ENCODE measurements at places on chromosomes 6 and 20.

DNA sequence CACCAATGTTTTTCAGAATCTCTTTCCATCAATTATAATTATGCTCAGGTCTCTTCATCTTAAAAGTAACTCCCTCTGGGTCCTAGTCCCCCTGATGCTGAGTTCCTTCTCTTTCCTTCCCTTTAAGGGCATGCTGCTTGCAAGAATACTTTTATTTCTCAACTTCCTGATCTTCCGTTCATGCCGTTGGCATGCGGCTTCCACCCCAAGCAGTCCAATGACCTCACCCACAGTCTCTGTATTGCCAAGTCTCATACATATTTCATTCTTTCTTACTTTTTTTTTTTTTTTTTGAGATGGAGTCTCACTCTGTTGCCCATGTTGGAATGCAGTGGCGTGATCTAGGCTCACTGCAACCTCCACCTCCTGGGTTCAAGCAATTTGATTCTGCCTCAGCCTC, 83.5 kb downstream of the NDUFAF5 start:
- no peak for DNase-seq

DNA sequence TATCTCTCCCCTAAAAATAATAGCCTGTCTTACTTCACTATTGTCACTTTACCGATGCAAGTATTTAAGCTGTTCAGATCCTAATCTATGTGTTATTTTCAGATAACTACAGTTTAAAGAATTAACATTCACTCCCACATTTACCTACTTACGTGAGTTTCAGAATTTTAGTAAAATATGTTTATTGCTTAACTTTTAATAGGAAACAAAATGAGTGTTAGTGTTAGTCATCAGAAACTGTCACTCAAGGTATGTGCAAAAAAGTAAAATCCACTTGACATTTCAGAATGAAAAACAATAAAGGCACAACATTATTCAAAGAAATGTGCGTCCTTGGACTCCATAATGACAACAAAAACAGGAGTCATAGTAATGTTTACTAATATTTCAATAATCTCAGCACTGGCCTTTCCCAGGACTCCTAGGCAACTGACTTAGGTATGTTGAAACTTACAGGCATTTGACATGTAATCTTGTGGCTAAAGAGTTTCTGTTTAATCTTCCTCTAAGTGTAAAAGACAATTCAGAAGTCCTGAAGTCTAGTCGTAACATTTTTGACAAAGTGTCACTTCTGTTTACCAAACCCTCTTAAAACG, 4.5 kb downstream of the ATXN1 start:
- DNase-seq = no peak

DNA sequence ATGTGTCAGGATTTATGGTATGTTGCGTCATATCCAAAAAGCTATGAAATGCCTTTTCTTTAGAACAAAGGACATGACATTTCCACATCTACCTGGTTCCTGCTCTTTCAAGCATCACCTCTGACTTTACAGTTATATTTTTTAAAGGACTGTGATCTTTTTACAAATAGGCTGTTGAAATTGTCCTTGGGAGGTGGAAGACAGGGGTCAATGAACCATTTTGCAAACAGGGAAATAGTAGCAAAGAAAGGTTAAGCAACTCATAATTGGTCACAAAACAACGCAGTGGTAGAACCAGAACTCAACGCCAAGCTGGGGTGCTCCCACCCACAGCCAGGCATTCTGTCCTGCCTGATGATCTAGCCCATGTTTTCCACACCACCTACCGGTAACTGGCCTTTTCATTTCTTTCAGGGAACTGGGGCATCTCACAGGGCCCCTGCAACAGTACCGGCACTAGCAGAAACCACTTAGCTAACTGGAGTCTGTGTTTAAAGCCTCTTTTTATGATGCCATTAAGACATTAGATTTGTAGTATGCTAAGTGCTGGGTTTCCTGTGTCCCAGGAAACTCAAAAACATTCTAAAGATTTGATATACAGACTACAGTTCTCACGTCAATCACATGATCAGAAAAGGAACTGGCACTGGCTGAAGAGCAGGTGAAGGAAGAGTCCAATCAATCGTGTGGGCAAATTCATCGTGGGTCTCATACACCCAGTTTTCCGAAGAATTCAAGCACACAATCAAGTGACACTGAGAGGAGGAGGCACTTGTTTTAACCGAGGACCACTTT, 13.9 kb downstream of the ZNF217 start:
- no peak for DNase-seq

DNA sequence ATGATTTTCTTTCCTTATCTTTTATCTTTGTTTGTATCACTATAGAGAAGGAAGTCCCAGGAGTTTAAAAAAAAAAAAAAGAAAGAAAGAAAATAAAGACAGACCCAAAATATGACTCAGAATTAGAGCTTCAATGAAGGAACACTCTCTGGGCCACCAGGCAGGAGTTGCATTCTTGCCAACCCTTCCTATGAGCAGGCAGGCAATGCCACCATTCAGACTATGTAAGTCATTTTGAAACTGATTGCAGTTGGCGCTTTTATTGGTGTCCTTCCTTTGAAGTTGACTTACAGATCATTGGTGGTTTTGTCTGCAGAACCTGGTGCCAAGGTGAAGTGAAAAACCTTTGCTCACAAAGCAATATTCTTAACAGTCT, 50.3 kb downstream of the MYB start:
- no peak for DNase-seq

DNA sequence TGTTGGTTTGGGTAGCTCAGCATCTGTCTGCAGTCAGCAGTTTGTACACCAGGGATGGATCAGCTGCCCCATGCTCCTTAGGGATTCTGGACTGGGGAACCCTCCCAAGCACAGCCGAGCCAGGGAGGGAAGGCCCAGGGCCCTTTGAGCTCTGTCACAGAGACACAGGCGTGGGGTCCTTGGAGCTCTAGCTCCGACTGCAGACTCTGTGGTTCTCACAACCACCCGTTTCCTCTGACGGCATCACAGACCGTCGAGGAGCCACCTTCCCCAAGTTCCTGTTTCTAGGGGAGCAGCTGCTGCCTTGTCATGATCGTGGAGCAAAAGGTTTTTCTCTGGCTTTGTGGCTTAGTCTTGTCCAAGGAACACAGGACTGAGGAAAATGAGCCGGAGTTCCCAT, at the start of gene SLA2:
SLA2 (minus strand) TSS at position 199 of the 400 bp plus-strand sequence. CDS start 4,861 bp downstream, outside the sequence.
- DNase-seq = peak; percentile 45

- no peak for DNase-seq
These were observed 119.9 kb upstream of the MAFB start for GRCh38 chr20:40808936-40809335.

GRCh38 chr20:50776122-50776817, 18.6 kb upstream of the BCAS4 start:
- no peak for DNase-seq

DNA sequence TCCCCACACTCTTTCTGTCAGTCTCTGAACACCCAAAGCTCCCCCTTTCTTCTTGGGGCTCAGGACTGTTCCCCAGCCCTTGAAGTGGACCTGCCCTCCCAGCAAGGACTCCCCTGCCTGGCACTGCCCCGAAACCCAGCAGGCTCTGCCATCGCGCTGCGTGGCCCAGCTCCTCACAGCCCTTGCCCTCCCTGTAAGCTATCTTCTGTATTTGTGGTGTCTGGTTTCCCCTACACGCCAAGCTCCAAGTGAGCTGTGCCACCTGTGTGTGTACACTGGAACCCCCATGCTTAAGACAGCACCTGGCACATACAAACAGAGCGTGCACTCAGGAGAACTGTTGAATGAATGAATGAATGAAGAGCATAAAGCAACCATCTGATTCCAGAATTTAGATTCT, 57.7 kb downstream of the TMEM242 start:
- no peak for DNase-seq

GRCh38 chr20:15297059-15297875, 959.9 kb upstream of the FLRT3 start:
- no peak for DNase-seq

- no peak for DNase-seq
These were observed 145.0 kb downstream of the PHACTR3 start for GRCh38 chr20:59749301-59749700.

- DNase-seq = no peak
These were observed 38.3 kb upstream of the SAMHD1 start for GRCh38 chr20:36989797-36990196.

DNA sequence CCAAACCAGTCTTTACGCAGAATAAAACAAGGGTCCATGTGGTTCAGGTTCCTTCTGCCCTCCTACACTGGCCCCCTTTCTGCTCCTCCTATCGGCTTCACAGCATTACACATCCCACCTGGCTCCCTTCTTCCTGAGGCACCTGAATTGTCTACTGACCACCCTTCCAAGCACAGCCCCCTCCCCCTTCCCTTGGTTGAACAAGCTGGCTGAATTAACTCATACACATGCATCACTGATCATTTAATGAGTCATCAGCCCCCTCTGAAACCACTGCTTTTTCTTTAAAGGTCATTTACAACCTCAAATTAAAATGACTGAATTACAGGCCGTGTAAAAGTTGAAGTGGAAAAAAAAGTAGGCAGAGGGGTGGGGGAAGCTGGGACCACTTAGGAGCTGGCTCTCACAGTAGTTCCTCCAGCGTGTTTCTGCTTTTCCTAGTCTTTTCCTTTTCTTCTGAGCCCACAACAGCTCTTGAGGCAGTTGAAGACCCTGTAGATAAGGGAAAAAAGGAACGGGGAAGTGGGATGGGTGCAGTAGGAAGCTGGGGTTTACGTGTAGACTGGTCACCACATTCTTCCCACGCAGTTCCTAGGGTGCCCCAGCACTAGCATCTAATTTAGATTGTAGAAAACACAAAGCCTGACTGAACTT, 67.6 kb downstream of the FYN start:
- no peak for DNase-seq

DNA sequence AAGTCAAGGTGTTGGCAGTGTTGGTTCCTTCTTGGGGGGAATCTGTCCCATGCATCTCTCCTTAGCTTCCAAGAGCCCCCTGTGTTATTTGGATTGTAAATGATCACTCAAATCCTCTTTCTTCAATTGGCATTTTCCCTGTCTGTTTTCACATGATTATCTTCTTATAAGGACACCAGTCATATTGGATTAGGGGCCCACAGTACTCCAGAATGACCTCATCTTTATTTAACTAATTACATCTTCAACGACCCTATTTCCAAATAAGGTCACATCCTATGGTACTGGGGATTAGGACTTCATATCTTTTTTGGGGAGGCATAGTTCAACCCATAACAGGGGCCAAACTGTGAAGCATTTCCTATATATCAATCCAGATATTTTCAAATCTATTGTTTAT, 57.3 kb downstream of the PTPRA start:
- DNase-seq = no peak

DNA sequence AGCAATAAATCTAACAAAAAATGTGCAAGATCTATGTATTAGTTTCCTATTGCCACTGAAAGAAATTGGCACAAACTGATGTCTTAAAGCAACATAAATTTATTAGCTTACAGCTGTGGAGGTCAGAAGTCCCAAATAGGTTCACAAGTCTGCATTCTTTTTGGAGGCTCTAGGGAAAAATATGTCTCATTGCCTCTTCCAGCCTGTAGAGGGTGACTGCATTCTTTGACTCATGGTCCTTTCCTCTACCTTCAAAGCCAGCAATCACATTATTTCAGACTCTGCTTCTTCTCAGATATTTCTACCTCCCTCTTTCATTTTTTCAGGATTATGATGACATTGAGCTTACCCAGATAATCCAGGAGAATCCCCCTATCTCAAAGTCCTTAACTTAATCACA, 1531.1 kb downstream of the KHDRBS2 start:
- DNase-seq = no peak

DNA sequence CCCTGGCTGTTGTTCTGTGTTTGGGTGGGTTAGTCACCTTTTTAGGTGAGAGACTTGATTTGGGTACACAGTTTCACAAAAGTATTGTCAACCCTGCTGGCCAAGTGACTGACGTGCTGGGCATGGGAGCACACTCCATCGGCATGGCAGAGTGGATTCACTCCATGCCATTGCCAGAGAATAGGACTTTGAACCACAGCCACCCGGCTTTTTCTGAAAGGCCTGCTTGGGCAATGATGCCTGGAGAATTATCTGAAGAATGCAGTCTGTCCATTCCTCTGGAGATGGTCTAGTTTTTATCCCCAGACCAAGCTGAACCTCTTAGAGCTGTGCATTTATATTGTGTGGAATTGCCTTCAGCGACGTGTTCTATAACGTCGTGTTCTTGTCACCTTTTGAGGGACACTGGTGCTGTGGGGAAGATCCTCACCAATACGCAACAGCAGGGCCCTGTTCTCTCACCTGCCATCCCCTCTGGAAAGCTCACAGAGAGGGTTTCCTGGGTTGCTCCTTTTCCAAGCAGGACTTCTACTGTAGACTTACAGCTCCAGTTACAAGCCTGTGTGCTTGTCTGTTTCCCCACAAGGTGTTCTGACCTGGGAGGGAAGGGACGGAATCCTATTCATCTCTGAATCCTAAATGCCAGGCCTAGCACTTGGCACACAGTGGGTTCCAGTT, 183.4 kb upstream of the AKAP12 start:
- no peak for DNase-seq

DNA sequence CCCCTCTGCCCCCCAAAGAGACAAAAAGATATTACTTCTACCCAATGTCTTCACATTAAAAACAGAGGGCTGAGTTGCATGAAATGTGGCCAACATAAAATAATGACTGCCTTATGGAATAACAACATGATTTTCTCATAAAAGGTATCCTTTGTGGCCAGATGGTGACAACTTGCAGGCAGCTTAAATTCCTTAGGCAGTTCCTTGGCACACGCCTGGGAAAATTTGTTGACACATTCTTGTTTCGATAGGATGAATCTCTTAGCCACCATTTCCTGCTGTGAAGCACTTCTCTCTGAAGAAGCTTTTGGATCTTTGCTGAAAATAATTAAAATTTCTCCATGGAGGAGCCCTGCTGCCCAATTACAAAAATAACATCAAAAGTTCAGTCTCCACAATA, 109.0 kb upstream of the COL21A1 start:
- no peak for DNase-seq

GRCh38 chr20:52971498-52972189, 514 bp upstream of the TSHZ2 start:
- DNase-seq = no peak

DNA sequence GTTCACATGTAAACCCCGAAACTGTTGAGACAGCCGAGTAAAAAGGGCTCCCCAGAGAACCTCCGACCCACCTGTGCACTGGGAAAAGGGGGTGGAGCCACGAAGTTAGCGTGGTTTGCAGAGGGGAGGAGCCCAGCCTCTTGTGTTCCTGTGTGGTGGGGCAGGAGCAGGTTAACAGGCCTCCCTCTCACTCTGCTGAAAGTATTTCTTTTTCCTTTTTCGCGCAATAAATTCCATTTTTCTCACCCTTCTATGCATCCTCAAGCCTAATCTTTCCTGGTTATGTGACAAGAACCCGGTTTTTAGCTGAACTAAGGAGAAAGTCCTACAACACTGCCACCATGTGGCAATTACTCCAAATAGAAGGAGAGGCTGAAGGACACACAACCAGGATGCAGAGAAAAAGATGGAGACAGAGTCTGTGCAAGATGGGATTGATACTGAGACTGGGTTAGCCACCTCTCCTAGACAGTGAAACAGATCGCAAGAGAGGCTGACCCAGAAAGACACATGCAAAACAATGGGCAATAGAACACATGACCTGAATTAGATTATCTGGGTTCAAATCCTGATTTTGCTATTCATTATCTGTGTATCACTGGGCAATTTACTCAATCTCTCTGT, 168.7 kb upstream of the PRSS16 start:
- no peak for DNase-seq

All from stimulated activated CD8-positive, alpha-beta memory T cell treated with anti-CD3 and anti-CD28 coated beads, Interleukin-4, amount 100 ng/mL, for 1 hour (primary cell).